ENCODE measurements at places on chromosomes 6 and 20. TPM values are rescaled to one million over a fixed set of nuclear protein-coding genes. Genes with fewer than 3 reads are reported as not detected.
A peak's percentile ranks its signal among the peaks of the same experiment; 100 is the strongest.

- peak; percentile 24 for DNase-seq
Measured at GRCh38 chr6:130575971-130576370, 210.2 kb downstream of the TMEM200A start.

DNA sequence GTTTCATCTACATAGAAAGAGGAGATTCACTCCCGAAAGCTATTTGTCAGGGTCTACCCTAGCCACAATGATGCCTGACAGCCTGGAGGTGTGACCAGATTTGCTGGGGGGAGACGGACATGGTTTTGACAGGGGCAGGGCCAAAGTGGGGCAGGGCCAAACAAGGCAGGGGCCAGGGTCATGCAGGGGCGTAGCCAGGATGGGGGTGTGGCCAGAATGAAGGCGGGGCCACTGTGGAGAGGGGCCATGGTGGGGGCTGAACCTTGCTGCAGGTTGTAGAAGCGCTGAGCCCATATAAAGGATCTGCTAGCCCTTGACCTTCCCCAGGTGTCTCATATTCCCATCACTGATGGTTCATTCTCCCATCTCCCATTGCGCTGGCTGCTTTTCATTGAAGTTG lies 184.1 kb upstream of the SULF2 start:
- no peak for DNase-seq

DNA sequence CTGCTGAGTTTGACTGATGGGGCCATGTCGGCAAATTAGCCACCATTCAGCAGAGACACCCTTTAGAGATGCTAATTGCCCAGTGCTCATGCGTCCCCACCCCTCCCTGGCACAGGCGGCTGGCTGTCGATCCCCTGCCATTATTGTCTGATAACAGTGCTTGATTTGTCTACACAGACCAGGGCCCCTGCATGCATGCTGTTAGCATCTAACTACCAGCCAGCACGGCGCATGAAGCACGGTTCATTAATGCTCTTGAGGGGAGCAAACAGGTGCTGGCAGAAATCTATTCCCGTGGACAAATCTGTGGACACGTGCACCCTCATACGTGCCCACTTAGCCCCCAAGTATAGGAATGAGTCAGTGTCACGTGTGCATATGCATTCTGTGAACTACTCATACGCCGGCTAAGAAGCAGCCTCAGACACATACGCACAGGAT lies 32.2 kb downstream of the KCNB1 start:
- no peak for DNase-seq

- no peak for DNase-seq
Measured at GRCh38 chr6:169587975-169588374, 113.9 kb downstream of the WDR27 start.

GRCh38 chr6:24919056-24919892 lies 16.5 kb downstream of the RIPOR2 start:
- DNase-seq: no peak

DNA sequence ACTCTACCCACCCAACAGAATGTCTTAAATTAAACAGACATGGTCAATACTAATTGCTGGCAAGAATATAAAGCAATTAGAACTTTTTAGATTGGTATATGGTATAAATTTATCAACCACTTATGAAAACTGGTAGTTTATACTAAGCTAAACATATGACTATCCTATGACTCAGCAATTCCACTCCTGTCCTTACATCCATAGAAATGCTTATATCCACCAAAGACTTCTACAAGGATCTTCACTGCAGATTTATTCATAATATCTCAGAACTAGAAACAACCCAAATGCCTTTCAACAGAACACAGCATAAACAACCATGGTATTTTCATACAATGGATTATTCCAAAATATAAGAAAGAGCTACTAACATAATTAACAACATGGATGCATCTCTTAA lies 4.6 kb downstream of the ZNF184 start:
- no peak for DNase-seq

DNA sequence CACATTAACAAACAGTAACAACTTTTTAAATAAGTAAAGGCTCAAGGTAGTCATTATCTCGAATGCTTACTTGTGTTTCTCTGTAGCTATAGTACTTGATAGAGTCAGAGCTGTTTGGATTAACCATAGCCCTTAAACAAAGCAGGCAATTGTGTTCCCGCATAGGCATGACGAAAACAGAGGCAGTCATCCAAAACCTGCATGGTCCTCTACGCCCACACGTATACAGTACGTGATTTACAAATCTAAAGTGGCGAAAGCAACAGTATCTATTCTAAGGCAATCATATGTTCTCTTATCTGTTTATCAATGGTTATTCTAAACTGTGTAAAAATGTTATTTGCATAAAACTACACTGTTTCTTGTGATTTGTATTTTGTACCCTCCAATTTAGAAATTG lies 31.8 kb downstream of the HFE start:
- DNase-seq: no peak

DNA sequence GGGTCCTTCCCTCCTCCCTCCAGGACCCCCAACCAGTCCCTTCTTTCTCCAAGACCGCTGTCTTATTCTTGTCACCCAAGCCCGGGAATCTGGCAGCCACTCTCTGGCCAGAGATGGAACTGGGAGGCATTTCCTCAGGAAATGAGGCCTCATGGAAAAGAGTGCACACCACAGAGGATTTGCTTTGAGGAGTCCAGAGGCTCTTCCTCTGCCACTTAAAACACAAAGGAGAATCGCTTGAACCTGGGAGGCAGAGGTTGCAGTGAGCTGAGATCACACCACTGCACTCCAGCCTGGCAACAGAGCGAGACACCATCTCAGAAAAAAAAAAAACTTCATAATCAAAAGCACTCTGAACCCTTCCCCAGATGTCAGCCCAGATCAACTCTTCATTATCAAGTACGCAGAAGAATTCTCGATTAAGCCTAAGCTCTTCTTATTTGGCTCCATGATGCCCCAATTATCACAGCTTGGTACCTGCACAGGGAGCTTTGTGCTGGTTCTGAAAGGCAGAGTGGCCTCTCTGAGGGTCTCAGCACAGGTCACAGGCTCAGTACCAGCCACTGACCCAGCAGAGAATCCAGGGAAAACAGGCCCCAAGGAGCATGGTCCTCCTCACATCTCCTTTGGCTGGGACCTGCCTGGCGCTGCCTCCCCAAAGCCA lies 82.9 kb upstream of the MAFB start:
- no peak for DNase-seq

GRCh38 chr6:166346449-166346848 lies 4.1 kb upstream of the SFT2D1 start:
- DNase-seq: no peak

DNA sequence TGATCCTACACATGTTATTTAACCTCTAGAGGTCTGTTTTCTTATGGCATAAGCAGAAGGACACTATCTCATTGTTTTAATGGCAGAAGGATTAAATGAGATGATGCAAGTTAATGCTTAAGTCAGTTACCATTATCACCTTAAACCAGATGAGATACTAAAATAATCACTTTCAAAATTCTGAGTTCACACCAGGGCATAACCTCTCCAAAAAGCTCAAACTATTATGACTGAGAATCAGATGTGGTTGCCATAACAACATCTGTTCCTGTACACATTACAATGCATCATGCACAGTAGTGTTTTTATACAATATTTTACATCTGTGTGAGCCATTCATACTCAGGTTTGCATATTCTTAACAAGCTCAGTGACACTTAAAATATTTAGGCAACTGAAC lies 10.2 kb downstream of the ADNP start:
- DNase-seq: no peak

DNA sequence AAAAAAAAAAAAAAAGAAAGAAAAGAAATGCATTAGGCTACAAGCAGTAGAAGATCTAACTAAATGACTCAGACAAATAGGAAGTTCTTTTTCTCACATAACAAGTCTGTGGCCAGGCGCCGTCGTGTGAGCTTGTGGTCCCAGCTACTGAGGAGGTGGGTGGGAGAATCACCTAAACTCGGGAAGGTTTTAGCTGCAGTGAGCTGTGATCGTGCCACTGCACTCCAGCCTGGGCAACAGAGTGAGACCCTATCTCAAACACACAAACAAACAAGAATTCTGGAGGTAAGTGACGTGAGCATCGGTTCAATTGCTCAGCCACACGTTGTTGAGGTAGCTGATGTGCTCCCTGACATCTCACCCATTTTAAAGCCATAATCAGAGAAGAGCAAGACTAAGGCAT lies 37.9 kb upstream of the SLC23A2 start:
- peak; percentile 30 for DNase-seq

Gene TP53TG5
- total RNA-seq: not detected

Gene TXLNB
- total RNA-seq: 0.08 TPM

Gene ACTL10
- total RNA-seq: 5.0 TPM

Gene CYP24A1
- not detected for total RNA-seq
